HepG2 (cell line): ENCODE measurements at places on chromosomes 6 and 20. TPM values are rescaled to one million over a fixed set of nuclear protein-coding genes. Genes with fewer than 3 reads are reported as not detected.

PTGIS gene
- total RNA-seq, result not detected in 2 replicates

TULP1 gene
- not detected in 2 replicates for total RNA-seq

- no peak overlapping the region for H3K27ac ChIP-seq
- no peak for DNase-seq
- no peak overlapping the region for H3K4me3 ChIP-seq
- no peaks in the 10 kb centered on the region for H3K27me3 ChIP-seq
These were observed 11.2 kb downstream of the FAM120B start for GRCh38 chr6:170317718-170318117.

GRCh38 chr6:135434991-135435390 is 62.5 kb downstream of the AHI1 start:
- H3K4me3 ChIP-seq, result no peak overlapping the region
- no peaks in the 10 kb centered on the region for H3K27me3 ChIP-seq
- DNase-seq, result no peak
- H3K36me3 ChIP-seq, result peaks cover 14% of the 10 kb centered on the region; the same call in 2 of the 3 replicates
- H3K4me1 ChIP-seq, result no peaks in the 10 kb centered on the region

- DNase-seq, result no peak
- no peak overlapping the region for H3K27ac ChIP-seq
- H3K4me3 ChIP-seq, result no peak overlapping the region
- H3K36me3 ChIP-seq, result no peaks in the 10 kb centered on the region
- H3K4me1 ChIP-seq, result no peaks in the 10 kb centered on the region
- H3K27me3 ChIP-seq, result peaks cover 71% of the 10 kb centered on the region
These were observed 19.5 kb downstream of the TMEM151B start for GRCh38 chr6:44289726-44290260.

DNA sequence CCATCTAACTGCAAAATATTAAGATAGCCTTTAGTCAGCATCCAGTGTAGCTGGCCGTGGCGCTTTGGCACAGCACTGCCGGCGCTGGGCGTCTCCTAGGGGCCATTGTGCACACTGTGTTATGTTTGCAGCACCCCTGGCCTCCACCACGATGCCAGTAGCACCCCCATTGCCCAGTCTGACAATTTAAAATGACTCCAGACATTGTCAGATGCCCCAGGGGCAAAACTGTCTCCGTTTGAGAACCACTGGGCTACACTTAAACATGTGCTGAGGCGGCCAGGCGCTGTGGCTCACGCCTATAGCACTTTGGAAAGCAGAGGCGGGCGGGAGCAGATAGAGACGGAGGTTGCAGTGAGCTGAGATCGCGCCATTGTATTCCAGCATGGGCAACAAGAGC is 6.0 kb upstream of the MTG2 start:
- H3K4me1 ChIP-seq, result peaks cover 4% of the 10 kb centered on the region
- H3K36me3 ChIP-seq, result peaks cover 29% of the 10 kb centered on the region
- H3K27me3 ChIP-seq, result no peaks in the 10 kb centered on the region; the same call in 1 of the 2 replicates
- H3K4me3 ChIP-seq, result no peak overlapping the region

GRCh38 chr6:168804331-168804730 is 363.3 kb downstream of the SMOC2 start:
- H3K27ac ChIP-seq, result no peak overlapping the region
- H3K4me1 ChIP-seq, result no peaks in the 10 kb centered on the region
- DNase-seq, result no peak
- H3K36me3 ChIP-seq, result no peaks in the 10 kb centered on the region
- peaks cover 23% of the 10 kb centered on the region; the same call in 2 of the 3 replicates for H3K27me3 ChIP-seq
- H3K4me3 ChIP-seq, result no peak overlapping the region

GRCh38 chr6:127102299-127102698 is 16.2 kb upstream of the RSPO3 start:
- no peaks in the 10 kb centered on the region for H3K36me3 ChIP-seq
- H3K27me3 ChIP-seq, result no peaks in the 10 kb centered on the region
- DNase-seq, result no peak
- H3K27ac ChIP-seq, result no peak overlapping the region
- H3K4me1 ChIP-seq, result no peaks in the 10 kb centered on the region

GRCh38 chr20:36856691-36857635 is 19.0 kb upstream of the TLDC2 start:
- H3K27me3 ChIP-seq, result no peaks in the 10 kb centered on the region
- no peak overlapping the region for H3K4me3 ChIP-seq
- no peak overlapping the region for H3K27ac ChIP-seq
- peaks cover 31% of the 10 kb centered on the region for H3K4me1 ChIP-seq
- peaks cover 3% of the 10 kb centered on the region; the same call in 2 of the 3 replicates for H3K36me3 ChIP-seq

DNA sequence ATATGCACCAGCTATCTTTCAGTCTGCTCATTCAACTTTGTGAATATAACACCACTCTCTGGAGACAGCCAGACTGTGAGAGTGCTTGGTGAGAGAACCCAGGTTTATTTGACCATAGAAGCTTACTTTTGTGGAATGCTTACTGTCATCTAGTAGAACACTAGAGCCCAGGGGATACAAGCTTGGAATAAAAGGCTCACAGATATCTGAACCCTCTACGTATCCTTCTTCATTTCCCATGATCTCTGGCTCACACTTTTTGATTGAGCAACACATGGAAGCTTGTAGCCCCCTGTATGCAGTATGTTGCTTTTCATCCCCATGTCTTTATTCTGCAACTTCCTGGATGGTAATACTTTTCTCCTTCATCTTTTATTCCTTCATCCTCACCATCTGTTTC is 835.3 kb upstream of the CITED2 start:
- no peaks in the 10 kb centered on the region for H3K27me3 ChIP-seq
- no peak for DNase-seq
- H3K4me1 ChIP-seq, result no peaks in the 10 kb centered on the region
- H3K36me3 ChIP-seq, result no peaks in the 10 kb centered on the region
- H3K27ac ChIP-seq, result no peak overlapping the region

DNA sequence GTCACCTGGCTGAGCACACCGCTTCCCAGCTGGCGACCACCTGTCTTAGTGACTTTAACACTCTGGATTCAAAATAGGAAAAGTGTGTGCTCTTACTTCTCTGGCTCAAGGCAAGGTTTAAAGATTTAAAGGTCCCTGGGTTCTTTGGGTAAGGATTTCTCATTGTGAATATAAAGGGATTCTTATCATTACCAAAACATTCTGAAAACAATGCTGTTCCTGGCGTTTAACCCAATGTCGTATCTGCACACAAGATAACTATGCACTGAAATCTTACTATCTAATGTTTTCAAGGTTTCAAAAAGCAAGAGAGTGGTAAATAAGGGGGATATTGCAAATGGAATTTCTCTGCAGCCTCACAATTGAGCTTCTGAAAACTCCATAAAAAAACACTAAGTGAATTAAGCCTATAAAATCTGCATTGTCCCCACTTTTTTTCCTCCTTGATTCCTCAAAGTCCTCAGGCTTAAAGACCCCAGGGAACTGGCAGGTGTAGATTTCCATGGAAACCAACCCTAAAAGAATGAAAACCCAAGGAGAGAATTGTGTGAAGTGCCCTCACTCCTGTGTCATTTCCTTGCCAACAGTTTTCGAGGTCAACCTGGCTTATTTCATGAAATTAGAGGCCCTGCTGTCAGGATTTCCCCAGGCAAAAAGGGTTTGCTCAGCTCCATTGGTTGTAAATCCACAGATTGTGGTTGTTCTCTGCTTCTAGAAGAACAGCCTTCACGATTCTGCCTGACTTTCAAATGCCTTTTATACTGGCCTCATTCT is 44.0 kb downstream of the BMP2 start:
- H3K27me3 ChIP-seq, result no peaks in the 10 kb centered on the region
- no peaks in the 10 kb centered on the region for H3K4me1 ChIP-seq
- H3K36me3 ChIP-seq, result no peaks in the 10 kb centered on the region
- no peak for DNase-seq
- H3K4me3 ChIP-seq, result no peak overlapping the region

DNA sequence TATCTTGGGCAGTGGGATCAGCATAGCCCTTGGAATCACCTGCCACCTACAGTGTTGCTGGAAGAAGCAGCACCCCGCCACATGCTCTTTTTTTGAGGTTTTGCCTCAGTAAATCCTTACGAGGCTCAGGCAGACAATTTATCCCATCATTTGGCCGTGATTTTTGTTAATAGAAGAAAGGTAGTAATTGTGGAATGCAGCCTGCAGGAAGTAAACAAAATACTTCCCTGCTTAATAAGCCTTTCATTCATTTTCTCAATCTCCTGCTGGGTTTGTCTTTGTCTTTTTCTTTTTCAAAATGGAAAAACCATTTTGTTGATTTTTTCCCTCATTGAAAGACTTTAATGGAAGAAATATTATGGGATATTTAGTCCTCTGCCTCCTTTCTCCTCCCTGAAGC is 93.7 kb upstream of the CD83 start:
- DNase-seq, result no peak
- no peaks in the 10 kb centered on the region for H3K4me1 ChIP-seq
- peaks cover 7% of the 10 kb centered on the region; the same call in 1 of the 2 replicates for H3K27me3 ChIP-seq
- no peak overlapping the region for H3K27ac ChIP-seq
- no peaks in the 10 kb centered on the region for H3K36me3 ChIP-seq
- H3K4me3 ChIP-seq, result no peak overlapping the region

DNA sequence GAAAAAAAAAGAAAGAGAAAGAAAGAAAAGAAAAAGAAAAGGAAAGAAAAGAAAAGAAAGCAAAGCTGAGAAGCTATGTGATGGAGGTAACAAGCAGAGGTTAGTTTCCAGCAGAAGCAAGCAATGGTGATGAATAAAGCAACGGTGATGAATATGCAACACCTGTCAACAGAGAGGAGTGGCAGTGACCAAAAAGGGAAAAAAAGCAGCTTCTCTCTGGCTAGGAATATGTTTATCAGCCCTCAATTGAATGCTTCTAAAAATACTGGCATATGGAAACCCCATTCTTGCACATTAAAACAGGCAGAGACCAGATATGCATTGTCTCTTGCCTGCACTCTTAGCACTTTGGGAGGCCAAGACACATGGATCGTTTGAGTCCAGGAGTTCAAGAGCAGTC is 100.9 kb downstream of the GJA1 start:
- H3K4me1 ChIP-seq, result no peaks in the 10 kb centered on the region
- no peaks in the 10 kb centered on the region for H3K36me3 ChIP-seq
- H3K27ac ChIP-seq, result no peak overlapping the region
